Stimulated activated naive CD4-positive, alpha-beta T cell treated with Interleukin-2 at 50 U/mL for 16 hours (primary cell): ENCODE measurements at places on chromosomes 5 and 9.

DNA sequence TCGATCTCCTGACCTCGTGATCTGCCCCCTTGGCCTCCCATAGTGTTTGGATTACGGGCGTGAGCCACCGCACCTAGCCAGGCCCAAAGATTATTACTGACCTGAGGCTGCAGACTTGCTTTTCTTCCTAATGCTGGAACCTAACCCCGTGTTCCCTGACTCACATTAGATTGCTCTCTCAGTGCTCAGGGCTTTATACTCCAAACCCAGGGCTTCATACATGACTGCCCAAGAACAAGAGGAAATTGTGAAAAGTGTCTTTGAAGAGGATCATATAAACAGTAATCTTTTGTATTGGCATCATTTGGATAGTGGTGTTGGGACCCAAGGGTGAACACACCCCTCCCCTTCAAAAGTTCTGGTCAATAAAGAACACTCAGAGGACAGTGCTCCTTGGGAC lies 233.3 kb upstream of the TAS2R1 start:
- DNase-seq: no peak

GRCh38 chr9:101409079-101409477 lies 10.4 kb downstream of the ZNF189 start:
- DNase-seq: no peak

- DNase-seq: no peak
Measured at GRCh38 chr9:81822301-81822865, 105.8 kb upstream of the SPATA31D4 start.

DNA sequence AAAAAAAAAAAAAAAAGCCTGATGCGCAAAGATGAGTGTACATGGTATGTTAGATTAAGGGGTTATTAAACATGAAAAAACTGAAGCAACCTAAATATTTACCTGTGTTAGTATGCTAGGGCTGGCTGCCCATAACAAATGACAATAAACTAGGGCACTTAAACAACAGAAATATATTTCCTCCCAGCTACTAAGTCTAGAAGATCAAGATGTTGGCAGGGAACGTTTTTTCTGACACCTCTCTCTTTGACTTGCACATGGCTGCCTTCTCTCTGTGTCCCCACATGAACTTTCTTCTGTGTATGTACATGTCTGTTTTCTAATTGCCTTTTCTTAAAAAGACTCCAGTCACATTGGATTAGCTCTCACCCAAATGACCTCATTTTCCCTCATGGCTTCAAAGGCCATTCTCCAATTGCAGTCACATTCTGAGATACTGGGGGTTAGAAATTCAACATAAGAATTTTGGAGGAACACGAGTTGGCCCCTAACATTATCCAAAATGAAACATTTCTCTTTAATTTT lies 694.5 kb downstream of the CDH9 start:
- no peak for DNase-seq

DNA sequence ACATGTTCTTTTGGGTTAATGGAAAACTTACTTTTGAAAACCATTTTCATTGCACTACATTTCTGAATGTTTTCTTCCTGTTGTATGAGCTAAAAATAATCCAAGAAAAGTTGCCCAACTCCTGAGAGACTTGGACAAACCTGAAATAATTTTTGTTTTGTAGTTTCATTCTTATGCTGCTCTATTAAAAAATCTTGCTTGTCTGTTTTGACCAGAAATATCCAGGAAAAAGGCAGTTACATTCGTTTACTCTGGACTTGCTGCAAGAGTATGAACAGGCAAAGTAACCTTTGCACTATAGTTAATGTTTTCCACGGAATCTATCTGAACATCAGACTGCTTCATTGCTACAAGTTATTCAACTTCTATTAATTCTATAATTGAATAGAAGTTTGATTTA lies 200.1 kb upstream of the DAB2 start:
- no peak for DNase-seq

GRCh38 chr5:118533923-118534322 lies 454.4 kb downstream of the DTWD2 start:
- DNase-seq: no peak

- DNase-seq: no peak
Measured at GRCh38 chr5:96297867-96298266, 135.2 kb downstream of the PCSK1 start.

DNA sequence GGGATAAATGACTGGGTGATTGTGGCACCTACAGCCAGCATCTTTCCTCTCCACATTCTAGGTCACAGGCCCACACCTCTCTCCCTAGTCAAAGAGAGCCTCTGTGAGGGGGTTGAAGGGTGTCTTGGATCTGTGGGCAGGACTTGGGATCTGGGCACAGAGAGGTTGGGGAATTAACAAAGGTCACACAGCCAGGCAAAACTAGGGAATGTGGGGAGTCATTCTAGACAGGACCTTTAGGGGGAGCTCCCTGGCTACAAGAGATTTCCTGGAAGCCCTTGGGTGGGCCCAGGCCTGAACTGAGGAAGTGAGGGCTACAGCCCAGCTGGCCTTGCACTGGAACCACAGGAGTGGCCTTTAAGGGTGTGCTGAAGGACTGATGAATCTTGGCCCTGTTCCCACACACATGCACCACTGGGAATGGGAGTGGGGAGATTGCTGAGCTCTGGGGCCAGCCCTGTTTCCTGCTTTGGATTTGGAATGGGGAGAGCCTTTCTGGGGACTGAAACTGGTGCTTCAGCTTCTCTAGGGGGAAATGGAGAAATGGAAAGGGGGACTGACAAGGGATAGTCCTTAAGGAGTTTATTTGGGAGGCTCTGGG lies 12.4 kb upstream of the CXXC5 start:
- no peak for DNase-seq

DNA sequence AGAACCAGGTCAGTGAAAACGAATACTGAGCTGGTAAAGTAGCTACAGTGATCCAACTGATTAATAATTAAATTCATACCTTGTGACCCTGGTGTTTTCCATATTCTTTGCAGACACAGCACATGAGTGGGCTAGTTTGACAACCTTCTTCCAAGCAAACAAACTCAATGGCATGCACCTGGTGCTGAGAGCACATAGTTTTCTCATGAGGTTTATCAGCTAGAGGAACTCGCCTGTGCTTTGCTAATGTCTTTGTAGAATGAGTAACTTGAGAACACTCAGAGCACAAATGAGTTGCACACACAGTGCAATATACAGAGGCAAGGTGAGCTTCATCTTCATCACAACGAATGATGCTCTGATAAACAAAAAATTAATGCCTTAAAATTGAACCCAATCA lies 12.6 kb downstream of the TRIM23 start:
- DNase-seq: no peak

DNA sequence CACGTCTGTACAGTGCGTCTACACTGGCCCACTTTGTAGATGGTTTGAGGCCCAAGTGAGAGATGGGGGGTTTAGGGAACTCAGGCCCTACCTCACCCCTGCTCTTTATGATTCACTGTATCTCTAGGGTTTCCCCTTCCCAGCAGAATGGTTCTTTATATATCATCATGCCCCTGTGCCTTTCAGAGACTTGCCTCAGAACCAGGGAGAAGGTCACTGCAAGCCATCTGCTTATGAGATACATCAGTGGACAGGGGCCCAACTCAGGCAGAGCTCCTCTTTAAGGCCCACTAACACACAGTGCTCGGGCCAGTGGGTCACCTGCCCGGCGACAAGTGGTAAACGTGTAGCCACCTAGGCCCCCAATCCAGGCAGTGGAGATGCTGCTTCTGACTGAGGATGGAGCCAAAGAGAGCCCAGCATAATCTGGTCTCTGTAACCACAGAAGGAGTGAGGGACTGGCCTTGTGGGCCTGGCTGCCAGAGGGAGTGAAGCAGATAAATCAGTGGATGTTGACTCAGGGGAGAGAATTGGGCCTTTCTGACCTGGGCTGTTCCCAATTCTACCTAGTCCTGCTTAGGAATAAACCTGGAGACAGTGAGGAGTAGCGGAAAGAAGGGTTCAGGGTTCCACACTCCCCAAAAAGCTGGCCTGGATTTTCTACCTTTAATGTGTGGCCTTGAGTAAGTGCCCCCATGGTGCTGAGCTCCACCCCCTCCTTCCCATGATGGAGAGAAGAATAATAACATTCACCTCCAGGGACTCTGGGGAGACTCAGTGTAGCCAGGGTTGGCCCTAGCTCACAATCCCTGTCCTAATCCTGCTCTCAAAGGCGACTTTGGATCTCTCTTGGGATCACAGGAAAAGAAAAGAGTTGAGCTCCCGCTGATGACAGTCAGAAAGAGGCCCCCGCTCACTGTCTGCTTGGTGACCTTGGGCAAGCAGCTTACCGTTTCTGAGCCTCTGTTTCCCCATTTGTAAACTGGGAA lies 2.8 kb upstream of the DUSP1 start:
- DNase-seq: no peak

GRCh38 chr5:159519365-159519764 lies 189.1 kb upstream of the IL12B start:
- no peak for DNase-seq

DNA sequence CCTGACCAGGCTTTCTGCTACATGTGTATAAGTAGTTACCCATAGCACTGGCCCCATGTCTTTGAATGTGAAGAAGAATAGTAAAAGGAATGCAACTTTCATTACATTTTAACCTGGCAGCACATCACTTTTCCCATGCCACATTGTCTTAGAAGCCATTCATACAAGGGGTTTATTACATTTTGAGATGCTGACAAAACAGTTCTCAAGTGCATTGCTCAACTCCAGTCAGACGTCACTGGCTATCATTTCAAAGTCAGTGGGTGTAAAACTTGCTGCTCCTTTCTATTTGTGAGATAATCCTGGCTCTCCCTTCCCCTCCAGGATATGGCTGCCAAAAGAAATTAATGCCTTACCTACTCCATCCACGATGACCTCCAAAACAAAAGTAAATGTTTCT lies 97.0 kb upstream of the VCAN start:
- DNase-seq: no peak

GRCh38 chr9:89482056-89482851 lies 15.7 kb downstream of the SEMA4D start:
- DNase-seq: no peak
